ENCODE measurements at places on chromosomes 6 and 20.

DNA sequence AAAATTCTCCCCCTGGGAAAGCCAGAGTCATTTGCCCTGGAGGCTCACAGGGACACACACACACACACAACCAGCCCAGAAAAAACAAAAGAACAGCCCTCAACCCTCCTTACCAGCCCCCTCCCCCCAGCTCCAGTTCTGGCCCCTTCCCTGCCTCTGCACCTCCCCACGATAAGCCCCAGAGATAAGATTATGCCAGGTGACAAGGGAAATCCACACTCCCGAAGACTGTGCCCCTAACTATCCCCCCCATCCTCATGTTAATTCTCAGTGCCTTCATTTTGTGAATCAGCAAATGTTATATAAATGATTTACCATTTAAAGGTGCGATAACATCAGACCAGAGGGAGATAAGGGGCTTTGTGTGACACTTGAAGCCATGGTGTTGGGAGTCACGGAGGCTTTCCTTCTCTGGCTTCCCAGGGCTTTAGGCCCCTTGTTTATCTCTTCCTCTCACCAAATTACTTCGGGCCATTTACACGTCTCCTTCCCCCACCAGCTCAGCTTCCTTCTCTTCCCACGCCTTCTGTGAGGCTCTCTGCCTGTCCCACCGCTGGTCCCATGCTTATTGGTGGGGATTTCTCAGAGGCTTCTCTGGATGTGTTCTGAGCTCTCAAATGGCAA is 12.5 kb upstream of the FOXC1 start:
- no peak for DNase-seq

DNA sequence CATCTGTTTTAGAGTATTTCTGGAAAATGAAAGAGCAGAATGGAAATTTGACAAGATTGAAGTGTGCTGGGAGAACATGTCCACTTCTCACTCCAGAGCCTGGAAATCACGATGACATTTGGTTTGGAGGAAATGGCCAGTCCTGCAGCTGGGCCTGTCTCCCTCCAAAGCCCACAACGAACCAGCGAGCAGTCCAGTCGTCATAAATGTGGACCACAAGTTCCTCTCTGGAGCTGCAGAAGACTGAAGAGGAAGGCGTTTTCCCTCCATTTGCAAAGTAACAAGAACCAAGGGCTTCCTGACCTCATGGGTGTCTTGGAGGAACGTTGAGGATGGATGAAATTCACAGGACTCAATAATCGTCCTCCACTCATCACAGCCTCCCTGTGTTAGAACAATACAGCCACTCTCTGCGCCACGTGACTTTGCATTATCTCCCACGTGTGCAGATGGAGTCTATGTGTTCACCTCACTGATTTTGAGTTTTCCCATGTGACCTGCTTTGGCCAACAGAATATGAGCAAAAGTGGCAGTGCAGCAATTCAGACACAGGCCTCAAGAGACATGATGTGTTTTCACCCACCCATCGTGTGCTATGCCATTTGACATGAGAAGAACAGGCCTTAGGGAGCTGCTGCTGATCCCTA is 9.1 kb upstream of the SPATS1 start:
- DNase-seq, result no peak

- DNase-seq, result no peak
Measured at GRCh38 chr6:161829291-161829729, 555.4 kb upstream of the AGPAT4 start.

DNA sequence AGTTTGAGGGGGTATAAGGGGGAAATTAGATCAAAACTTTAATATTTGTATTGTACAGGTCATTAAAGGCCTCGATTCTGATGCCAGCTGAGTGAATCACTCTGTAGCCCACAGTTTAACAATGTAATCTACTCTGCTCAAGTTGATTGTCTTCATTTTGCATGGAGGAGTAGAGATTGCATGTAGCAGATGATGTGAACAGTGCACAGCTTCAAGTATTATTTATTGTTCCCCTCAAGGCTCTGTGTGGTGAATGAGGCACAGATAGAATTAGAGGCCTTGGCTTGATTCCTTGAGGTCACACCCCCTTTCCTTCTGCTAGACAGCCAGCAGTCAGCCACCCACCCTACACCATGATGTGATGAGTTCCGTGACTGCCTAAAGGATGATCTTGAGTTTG is 38.1 kb downstream of the TXLNB start:
- no peak for DNase-seq

DNA sequence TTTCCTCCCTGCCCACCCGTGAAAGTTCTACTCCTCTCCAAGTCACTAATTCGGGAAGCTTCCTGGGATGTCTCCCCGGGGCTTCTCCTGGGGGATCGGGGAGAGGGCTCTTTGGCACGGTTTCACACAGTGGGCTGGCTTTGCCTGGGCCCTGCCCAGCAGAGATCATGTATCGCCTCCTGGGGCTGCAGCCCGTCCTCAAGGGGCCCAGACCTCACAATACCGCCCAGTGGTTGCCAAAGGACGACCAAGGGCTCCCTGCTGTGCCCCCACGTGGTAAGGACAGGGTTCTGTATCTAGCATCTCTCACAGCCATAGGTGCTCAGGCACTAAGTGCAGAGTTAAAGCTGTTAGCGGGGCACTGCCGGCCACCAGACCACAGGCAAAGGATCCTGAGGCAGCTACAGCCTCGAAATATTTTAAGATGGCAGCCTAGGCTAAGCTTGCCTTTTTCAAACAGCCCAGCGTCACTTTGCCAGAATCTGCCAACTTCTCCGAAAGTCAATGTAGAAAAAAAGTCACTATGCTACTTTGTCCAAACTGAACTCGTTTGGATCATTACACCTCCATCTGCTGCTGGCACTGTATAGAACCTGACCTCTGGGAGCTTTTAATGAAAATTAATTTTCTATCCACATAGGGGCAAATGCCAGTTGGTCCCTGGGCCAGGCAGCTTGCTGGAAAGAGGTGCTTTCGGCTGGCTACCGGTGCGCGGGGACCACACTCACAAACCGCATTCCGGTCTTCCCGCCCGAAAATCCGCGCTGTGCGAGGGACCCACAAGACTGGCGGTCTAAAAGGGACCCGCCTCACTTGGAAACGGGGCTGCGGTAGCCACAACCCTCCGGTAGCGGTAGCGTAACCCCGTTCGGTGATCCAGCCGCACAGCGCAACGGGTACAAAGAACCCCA is 1.3 kb upstream of the NNAT start:
- DNase-seq, result peak; percentile 96

- no peak for DNase-seq
Measured at GRCh38 chr6:35142588-35143569, 1.7 kb upstream of the TCP11 start.

DNA sequence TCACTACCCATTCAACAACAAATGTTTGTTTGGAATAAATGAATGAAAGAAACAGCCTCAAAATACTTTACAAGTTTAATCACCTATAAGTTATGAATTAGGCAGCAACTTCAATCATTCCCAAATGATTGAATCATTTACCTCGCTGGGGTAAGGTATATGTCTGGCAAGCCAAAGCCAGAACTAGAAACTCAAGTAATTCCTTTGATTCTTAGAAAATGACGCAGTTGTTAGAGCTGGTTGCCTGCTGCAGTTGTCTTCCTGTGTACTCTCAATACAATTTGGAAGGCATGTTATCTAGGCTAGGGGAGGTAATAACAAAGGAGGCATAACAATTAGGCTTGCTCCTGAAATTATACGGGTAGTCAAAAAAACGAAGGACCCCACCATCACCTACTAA is 160.6 kb downstream of the ATXN1 start:
- no peak for DNase-seq

DNA sequence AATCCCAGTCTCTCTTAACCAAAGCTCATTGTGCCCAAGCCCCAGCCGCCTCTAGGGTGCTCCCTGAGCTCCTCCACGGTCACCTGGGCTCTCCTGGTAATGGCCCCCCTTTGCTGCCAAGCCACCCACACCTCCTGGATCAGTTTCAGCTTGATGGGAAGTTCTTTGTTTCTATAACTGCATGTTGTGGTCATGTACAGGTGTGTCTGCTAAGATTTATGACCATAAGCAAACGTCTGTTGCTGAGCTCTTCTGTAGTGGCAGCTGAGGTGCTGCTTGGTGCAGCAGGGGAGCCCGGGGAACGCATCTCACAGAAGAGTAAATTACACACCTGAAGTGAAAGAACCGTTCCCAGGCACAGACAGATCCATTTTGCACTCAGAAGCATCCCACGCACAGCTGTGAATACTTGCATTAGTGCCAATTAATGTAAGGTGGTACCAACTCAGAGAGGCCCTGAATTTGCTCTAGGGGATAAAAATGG is 194.6 kb upstream of the ARID1B start:
- peak; percentile 97 for DNase-seq

GRCh38 chr20:62141397-62142251 is 1.6 kb downstream of the PSMA7 start:
- no peak for DNase-seq

DNA sequence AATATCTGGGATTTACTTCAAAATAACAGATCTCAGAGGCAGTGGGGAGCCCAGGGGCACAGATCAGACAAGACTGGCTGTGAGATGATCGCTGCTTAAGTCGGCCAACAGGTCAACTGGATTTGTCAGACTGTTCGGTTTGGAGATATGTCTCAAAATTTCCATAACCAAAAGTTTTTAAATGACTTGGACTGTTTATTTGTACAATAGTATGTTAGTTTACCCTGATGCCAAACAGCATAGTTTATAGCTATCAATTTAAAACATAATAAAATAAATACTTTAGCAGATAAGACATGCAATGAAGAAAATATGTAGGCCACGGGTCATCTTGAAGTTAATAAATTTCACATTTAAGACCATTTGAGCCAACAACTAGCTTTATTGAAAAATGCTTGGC is 126.7 kb downstream of the IRF4 start:
- no peak for DNase-seq

DNA sequence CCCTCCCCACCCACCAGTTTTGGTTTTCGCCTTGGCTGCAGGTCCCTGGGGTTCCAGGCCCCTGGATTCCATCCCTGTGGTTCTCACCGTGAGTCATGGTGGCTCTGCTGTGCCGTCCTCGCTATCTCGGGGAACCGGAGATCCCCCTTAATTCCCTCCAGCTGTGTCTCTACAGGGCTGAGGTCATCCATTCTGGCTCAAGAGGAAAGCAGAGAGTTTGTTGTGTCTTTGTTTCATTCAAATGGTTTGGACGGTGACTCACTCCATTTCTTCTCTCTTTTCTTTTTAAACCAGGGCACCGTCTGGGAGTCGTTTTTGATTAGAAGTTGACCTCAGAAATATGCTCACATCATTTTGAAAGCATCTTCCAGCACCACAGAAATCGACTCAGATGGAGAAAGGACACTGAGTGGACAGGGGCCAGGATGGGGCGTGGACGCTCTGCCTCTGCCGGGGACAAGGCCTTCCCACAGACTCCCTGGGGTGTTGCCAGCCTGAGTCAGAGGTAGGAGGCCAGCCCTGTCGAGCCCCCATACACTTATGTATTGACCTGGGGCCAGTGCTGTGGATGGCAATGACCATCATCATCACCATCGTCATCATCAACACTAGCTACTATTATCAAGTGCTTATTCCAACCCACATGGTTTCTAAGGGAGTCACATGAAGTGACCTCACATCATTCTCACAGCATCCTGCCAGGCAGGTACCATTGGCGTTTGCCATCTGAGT is 176.2 kb downstream of the NFATC2 start:
- DNase-seq, result no peak

DNA sequence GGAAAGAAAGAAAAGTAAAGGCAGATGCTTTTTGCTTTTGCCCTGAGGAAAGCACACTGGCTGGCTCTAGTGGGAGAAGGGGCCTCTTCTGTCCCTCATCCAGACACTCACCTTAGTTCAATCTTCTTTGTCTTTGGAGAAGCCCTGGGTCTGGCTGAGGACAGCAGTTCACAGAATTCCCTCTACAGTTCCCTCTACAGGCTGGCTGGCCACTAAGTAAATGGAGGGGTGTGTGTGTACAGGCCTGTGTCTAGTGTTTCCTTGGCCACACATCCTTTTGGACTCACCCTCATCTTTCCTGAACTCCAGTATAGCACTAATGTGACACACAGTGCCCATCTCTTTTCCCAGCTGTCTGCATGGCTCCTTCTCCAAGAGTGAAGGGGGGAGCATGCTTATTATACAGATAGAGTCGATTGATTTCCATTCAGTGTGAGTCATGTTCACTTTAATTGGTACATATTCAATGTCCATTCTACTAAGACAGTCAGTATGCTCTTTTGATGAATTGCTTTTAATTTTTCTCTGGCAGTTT is 26.0 kb upstream of the CLVS2 start:
- DNase-seq, result peak; percentile 24

DNA sequence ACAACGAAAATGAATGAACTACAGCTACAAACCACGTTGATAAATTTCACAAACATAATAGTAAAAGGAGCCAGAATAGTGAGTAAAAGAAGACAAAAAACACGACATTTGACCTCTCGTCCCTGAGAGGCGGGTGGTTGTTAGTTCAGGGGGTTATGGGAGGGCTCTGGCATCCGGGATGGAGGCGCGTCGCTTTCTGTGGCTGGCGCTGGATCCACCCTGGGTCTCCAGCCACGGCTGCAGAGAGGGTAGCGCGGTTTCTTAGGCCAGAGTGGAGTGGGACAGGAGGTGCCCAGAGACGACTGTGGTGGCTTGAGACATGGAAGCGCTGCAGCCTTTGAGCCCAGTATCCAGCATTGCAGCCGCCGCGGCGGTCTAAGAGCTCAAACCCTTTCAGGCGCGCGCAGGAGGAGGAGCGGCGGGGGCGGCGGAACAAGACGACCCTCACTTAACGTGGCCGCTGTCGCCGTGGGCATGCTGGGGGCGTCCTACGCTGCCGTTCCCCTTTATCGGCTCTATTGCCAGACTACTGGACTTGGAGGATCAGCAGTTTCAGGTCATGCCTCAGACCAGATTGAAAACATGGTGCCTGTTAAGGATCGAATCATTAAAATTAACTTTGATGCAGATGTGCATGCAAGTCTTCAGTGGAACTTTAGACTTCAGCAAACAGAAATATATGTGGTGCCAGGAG is 3.7 kb upstream of the ZSCAN23 start:
- peak; percentile 13 for DNase-seq

- no peak for DNase-seq
Measured at GRCh38 chr20:55252521-55252920, 752.8 kb downstream of the CBLN4 start.

DNA sequence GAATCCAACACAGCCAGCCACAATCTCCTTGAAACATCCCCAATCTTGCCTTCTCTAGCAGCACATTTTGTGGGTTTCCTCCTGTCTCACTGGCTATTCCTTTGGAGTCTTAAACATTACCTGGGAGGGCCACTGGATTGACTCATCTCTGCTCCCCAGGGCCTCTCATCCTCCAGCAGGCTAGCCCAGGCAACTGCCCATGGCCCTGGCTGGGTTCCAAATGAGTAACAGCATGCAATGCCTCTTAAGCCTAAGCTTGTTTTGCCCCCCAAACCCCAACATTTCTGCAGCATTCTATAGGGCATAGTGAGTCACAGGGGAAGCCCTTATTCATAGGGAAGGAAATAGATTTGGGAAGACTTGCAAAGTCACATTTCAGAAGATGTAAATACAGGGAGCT is 204.9 kb downstream of the FOXA2 start:
- DNase-seq, result peak; percentile 62

- DNase-seq, result no peak
Measured at GRCh38 chr20:53071833-53072232, 99.7 kb downstream of the TSHZ2 start.

GRCh38 chr6:88144637-88145297 is 21.4 kb downstream of the CNR1 start:
- DNase-seq, result no peak

GRCh38 chr6:77879527-77879926 is 226.7 kb downstream of the MEI4 start:
- no peak for DNase-seq

GRCh38 chr6:14088600-14089192 is 28.9 kb upstream of the CD83 start:
- DNase-seq, result peak; percentile 9

GRCh38 chr6:11538819-11539468 is 1.4 kb downstream of the TMEM170B start:
- DNase-seq, result peak; percentile 36

GRCh38 chr6:4948781-4949450 is 54.9 kb downstream of the RPP40 start:
- no peak for DNase-seq

Data from NCI-H146 (cell line).